T follicular helper cell (primary cell): ENCODE measurements at places on chromosomes 13 and 19.
A peak's percentile ranks its signal among the peaks of the same experiment; 100 is the strongest.

- DNase-seq: no peak
Measured at GRCh38 chr19:3366753-3367627, 607 bp downstream of the NFIC start.

GRCh38 chr13:66996503-66996902 lies 233.6 kb downstream of the PCDH9 start:
- DNase-seq: no peak

- no peak for DNase-seq
Measured at GRCh38 chr13:79281339-79281747, 124.7 kb downstream of the RBM26 start.

DNA sequence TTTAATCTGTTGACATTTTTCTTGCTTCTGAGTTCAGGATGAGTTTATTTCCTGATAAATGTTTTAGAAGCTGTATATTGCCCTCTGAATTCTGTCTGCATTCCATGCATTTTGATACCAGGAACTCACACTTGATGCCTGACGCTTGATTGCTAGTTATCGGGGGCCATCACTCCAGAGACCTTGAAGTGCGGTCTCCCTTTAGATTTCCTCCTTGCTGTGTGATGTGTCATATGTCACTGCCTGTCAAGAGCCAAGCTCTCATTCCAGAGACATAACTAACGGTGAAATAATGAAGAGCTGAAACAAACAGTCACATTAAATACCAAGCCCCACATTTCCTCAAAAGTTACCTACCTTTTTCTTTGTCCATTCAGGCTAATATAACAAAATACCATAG lies 155.5 kb downstream of the TNFSF13B start:
- no peak for DNase-seq

DNA sequence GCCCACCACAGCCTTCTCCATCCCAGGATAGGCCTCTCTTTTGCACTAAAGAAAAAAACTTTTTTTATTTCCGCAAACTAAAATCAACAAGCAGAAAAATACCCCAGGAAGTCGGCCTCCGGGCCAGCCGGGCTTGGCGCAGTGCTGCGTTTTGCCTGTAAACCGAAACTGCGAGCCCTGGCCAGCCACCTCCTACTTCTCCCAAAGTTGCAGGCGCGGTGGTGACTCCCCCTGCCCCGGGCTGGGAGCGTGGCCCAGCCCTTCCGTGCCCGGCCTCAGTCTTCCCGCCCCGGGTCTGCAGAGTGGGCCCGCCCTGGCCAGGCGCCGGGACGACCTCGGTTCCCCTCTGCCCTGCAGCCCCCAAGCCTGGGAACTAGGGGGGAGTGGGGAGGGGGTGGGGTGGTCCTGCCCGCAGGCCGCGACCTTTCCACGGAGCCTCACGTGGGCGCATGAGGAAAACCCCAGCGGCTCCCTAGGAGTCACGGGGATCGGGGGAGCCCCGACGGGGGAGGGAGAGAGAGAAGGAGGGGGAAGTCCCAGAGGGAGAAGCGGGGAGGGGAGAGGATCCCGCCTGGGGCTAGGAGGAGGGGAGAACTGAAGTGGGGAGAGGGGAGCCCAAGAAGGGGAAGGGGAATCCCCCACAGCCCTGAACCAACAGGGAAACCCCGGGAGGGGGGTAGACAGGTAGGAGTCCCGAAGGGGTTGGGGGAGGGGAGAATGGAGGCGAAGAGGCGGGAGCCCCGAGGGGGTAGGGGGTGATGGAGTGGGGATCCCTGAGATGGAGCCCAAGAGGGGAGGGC lies 3.0 kb downstream of the GADD45B start:
- peak; percentile 52 for DNase-seq

- DNase-seq: no peak
Measured at GRCh38 chr19:58407658-58408151, 744 bp upstream of the ZNF584 start.

DNA sequence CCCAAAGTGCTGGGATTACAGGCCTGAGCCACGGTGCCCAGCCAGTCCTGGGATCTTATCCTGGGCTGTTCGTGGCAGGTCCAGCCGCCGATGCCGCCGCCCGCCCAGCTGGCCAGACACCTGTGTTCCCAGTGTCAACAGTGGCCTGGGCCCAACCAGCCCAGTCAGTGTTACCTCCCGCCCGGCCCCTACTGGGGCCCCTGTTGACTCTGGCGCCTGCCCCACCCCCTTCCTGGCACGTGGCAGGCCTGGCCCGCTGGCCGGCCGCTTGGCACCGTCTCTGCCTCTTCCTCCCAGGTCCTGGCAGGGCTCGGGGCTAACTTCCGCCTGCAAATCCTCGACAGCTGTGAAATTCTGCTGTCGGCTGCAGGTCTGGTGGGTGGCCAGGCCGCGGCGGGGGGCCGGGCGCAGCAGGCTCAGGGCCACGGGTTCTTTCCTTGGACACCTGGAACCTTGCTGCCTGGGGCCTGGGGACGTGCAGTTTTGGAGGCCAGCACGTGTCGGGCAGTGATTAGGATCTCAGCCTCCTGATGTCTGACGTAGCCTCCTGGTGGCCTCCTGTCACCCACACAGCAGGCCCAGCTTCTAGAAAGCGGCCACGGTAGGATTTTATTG lies 9.1 kb downstream of the ARID3A start:
- no peak for DNase-seq

GRCh38 chr13:24672141-24673132 lies 7.8 kb upstream of the ATP12A start:
- DNase-seq: no peak
